Epithelial cell of umbilical artery (primary cell): ENCODE measurements at places on chromosomes 1 and 21. TPM values are rescaled to one million over a fixed set of nuclear protein-coding genes. Genes with fewer than 3 reads are reported as not detected.

The APOBEC4 gene
- not detected in 2 replicates for total RNA-seq

The GUCA2A gene
- total RNA-seq: not detected in 2 replicates

The CCDC30 gene
- total RNA-seq: 0.32 and 0.46 TPM in 2 replicates

The RBM11 gene
- 0.91 TPM in 1 of 2 replicates, not detected in the other for total RNA-seq

The GNAT2 gene
- total RNA-seq: 0.32 TPM in 1 of 2 replicates, not detected in the other

The OR2G6 gene
- total RNA-seq: not detected in 2 replicates

The NBPF4 gene
- not detected in 2 replicates for total RNA-seq

The AKR1A1 gene
- 172 and 201 TPM in 2 replicates for total RNA-seq

The SMCP gene
- not detected in 2 replicates for total RNA-seq

The PSEN2 gene
- total RNA-seq: 17.5 and 22.5 TPM in 2 replicates

The STRIP1 gene
- total RNA-seq: 37.0 and 61.6 TPM in 2 replicates

The RNU1-3 gene
- under 0.01 and 5,836 TPM in 2 replicates for total RNA-seq

The F5 gene
- not detected in 2 replicates for total RNA-seq

The TTC22 gene
- not detected in 2 replicates for total RNA-seq

The NUDT4B gene
- total RNA-seq: 20.1 and 51.6 TPM in 2 replicates

The SMG7 gene
- total RNA-seq: 21.8 and 34.0 TPM in 2 replicates

The LCE1B gene
- not detected in 2 replicates for total RNA-seq

The CD101 gene
- total RNA-seq: under 0.01 and 0.15 TPM in 2 replicates
